ENCODE measurements at places on chromosomes 2 and 18.

- DNase-seq: no peak
These were observed 79.1 kb upstream of the ZFP36L2 start for GRCh38 chr2:43305517-43305916.

- DNase-seq: no peak
These were observed 192.1 kb upstream of the DOK6 start for GRCh38 chr18:69208545-69208944.

GRCh38 chr2:8573942-8574195, 108.0 kb upstream of the ID2 start:
- DNase-seq: no peak

DNA sequence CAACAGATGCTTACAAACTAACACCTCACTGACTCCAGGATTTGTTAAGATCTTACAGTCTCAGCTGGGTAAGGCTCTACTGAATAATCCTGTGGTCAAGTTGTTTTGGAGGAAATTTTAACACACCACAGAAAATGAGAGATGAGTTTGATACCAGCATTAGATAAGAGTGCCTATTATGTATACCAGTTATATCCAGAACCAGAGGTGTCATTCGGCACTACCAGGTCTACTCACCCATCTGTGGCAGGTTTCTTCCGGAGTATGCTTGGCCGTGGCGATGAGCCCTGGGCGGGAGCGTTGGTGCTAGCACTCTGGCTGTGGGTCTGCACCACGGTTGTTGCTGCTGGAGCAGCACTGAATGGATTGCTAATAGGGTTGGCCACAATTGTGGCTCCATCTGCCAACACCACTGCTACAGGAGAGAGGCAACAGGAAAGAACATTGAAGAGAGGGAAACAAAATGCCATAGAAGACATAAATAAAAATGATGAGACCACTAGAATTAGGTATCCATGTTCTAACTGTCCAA, 41.2 kb downstream of the SAP130 start:
- DNase-seq: no peak

DNA sequence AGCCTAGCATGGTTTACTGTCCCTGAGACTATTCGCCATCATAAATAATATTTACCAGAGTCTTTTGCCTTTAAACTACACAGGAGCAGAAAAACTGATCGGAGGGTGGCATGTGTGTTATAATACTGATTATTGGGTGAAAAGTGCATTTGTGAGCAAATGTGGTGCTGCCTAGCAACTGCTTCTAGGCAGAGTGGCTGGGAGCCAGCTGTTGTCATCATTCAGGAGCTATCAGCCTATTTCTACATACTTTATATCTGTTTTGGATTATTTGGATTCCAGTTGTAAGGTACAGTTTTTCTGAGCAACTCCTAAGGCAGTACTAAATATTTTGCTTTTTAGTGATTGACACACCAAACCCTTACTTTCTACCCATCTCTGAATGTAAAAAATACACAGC, 75.0 kb upstream of the MSTN start:
- no peak for DNase-seq

- DNase-seq: no peak
These were observed 133.0 kb upstream of the TLK1 start for GRCh38 chr2:171293661-171294060.

Measured in GM04504 (cell line).